ENCODE measurements at places on chromosomes 11 and 22. TPM values are rescaled to one million over a fixed set of nuclear protein-coding genes. Genes with fewer than 3 reads are reported as not detected.

The CCDC89 gene
- 10.8 TPM for total RNA-seq

The CST6 gene
- 4.6 TPM for total RNA-seq

The DNAJB13 gene
- total RNA-seq = 3.6 TPM

The OTUB1 gene
- total RNA-seq = 17.6 TPM

The ABCG4 gene
- total RNA-seq = 0.96 TPM

The NPAS4 gene
- 2.4 TPM for total RNA-seq

The SYT9 gene
- total RNA-seq = 8.7 TPM

The PC gene
- 30.3 TPM for total RNA-seq

The OLFML1 gene
- 3.4 TPM for total RNA-seq

The DEFB131B gene
- not detected for total RNA-seq

The ZC3H7B gene
- 24.6 TPM for total RNA-seq

The MMP12 gene
- 1.4 TPM for total RNA-seq

The KRTAP5-1 gene
- not detected for total RNA-seq

The YPEL4 gene
- 3.4 TPM for total RNA-seq

The OR51F1 gene
- total RNA-seq = not detected

The BUD13 gene
- total RNA-seq = 16.1 TPM

The FEN1 gene
- total RNA-seq = 2.6 TPM

The CHORDC1 gene
- total RNA-seq = 46.9 TPM

The FAM111B gene
- 8.4 TPM for total RNA-seq

The DUSP8 gene
- total RNA-seq = 2.4 TPM

The CCDC87 gene
- 0.24 TPM for total RNA-seq

The FHIP1B gene
- 11.6 TPM for total RNA-seq

The CRYBA4 gene
- not detected for total RNA-seq

The MLC1 gene
- 0.24 TPM for total RNA-seq

The SOX6 gene
- total RNA-seq = 54.7 TPM

The LMNTD2 gene
- total RNA-seq = 0.48 TPM

The OR6T1 gene
- 1.2 TPM for total RNA-seq

The ART5 gene
- total RNA-seq = not detected

The PIWIL4 gene
- 7.5 TPM for total RNA-seq

The GGTLC2 gene
- total RNA-seq = not detected

The SCN2B gene
- total RNA-seq = 4.6 TPM

The P2RX3 gene
- total RNA-seq = not detected

The SGSM1 gene
- 1.2 TPM for total RNA-seq

The CAT gene
- 53.9 TPM for total RNA-seq

The CHRM4 gene
- total RNA-seq = not detected

The CFAP300 gene
- total RNA-seq = 21.7 TPM

The ENTHD1 gene
- 4.8 TPM for total RNA-seq

The AAMDC gene
- total RNA-seq = 16.1 TPM

The OR10A2 gene
- 1.9 TPM for total RNA-seq
